A172 (cell line): ENCODE measurements at places on chromosomes 13 and 19. TPM values are rescaled to one million over a fixed set of nuclear protein-coding genes. Genes with fewer than 3 reads are reported as not detected.
A peak's percentile ranks its signal among the peaks of the same experiment; 100 is the strongest.

- DNase-seq = no peak
Measured at GRCh38 chr13:94641409-94641941, 39.8 kb downstream of the GPR180 start.

DNA sequence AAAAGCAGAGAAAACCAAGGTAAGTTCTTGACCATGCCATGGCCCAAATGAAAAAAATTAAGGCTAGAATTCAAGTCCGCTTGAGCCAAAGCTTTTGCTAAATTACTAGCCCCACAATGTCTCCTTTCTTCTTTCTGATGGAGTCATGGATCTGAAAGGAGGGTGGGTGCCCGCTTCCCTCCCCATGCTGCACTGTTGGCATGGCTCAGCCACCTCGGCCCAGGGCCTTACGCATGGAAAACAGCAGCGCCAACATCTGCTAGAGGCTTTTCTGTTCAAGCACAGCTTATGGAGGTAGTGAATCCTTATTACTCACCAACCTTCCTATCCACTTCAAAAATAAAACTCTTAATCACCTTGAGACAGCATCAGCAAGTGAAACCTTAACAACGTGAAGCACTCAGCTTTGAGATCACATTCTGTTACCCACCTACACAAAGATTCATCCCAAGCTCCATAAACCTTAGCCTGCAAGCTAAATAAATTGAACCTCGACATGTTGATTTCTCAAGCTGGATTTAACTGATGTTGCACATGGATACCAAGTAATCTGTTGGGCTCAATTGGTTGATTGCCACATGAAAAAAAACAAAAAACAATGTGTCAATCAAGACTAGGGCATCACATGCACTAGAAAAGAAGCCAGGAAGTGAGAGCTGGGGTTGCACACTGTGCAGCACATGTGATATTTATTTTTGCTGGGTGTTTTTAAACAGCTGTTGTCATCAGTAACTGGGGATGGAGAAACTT is 43.4 kb downstream of the TPT1 start:
- DNase-seq = no peak

TMEM255B gene
- total RNA-seq = 1.8 and 2.3 TPM in 2 replicates

DNA sequence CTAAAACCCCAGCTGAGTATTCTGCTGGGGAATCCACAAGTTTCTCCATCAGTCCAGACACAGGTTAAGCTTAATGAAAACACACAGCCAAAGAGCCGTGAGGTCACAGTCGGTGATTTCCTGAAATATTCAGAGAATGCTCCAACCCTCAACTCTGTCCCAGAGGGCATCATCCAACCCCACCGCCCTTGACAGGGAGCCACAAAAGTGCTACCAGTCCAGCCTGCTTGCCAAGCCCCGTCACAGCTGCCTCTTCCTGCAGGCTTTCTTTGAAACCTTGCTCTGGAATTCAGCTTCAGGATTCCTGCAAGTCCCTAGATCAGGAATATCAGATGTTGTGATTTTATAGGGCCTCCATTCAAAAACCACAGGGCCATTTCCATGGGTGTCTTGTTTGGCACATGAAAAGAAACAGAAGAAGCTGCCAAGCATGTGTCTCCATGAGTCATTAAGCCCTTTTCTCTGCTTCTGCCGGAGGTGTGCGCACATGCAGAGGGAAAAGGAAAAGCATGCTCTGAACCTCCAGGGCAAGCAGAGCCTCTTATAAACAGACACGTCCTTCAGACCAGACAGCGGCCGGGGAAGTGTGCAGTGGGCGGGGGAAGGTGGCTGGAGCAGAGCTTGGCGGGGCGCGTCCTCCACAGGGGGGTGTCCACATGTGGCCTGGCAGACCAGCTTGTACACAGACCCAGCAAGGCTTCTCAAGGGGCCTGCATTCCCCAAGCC is 164.7 kb downstream of the KATNAL1 start:
- DNase-seq = peak; percentile 98

UBE2L5 gene
- not detected in 2 replicates for total RNA-seq

DNA sequence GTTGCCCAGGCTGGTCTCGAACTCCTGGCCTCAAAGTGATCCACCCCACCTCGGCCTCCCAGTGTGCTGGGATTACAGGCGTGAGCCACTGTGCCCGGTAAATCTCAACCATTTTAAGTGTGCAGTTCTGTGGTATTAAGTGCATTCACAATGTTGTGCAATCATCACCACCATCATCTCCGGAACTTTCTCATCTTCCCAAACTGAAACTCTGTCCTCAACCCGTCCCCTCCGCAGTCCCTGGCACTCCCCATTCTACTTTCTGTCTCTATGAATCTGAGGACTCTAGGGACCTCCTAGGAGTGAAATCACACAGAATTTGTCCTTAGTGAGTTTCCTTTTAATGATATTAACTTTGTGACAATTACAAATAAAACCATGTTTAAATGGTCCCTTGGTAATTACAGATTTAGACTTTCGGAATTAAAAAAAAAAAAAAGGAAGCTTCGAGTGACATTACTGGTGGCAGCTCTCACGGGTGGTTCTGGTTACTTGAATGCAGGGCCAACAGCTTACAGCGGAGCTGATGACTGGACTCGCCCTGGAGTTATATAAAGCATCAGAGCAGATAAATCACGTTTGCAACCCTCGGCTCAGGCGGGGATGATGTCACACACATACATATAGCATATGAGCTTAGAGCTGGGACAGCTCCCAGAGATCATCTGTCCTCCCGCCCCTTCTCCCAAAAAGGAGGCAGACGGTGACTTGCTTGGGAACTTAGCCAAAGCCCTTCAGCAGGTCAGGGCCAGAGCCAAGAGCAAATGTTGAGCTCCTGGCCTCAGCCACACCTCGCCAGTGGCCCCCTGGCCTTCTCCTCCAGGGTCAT is 89.8 kb downstream of the ZNF557 start:
- DNase-seq = peak; percentile 95

STK24 gene
- total RNA-seq = 105 and 121 TPM in 2 replicates

DNA sequence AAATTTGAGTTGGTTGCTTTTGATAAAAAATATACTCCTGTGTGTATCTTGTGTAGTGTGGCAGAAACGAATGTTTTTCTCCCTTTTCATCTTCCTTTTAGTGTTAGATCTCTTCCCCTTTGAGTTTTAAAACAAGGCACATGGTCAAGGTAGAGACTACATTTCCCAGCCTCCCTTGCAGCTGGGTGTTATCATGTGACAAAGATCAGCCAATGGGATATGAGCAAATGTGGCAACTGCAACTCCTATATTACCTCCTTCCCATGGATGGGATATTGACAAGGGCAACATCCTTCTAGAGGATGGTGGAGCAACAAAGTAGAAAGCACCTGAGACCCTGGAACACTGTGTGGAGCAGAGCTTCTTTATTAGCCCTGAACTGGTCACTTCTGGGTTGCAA is 42.4 kb downstream of the ADGRE3 start:
- peak; percentile 49 for DNase-seq
